Stimulated activated CD4-positive, alpha-beta T cell treated with anti-CD3 and anti-CD28 coated beads, Interleukin-15, amount 100 ng/mL, for 1 hour (primary cell): ENCODE measurements at places on chromosomes 2 and 18.

DNA sequence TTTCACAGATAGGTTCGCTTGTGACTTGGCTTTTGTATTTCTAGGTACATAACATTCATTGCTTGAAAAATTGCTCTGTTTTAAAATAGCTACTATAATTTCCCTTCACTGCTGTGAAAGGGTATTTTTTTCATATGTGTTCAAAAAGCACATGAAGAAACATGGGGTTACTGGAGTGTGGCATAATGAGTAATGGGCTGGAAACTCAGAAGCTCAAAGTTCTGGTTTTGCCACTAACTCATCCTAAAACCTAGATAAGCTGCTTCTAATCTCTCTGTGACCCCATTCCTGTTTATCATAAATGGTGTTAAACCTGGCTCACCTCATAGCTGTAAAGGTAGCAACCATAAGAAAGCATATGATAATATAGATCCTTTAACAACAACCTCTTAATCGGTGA is 319.3 kb downstream of the PTPRM start:
- no peak for DNase-seq

DNA sequence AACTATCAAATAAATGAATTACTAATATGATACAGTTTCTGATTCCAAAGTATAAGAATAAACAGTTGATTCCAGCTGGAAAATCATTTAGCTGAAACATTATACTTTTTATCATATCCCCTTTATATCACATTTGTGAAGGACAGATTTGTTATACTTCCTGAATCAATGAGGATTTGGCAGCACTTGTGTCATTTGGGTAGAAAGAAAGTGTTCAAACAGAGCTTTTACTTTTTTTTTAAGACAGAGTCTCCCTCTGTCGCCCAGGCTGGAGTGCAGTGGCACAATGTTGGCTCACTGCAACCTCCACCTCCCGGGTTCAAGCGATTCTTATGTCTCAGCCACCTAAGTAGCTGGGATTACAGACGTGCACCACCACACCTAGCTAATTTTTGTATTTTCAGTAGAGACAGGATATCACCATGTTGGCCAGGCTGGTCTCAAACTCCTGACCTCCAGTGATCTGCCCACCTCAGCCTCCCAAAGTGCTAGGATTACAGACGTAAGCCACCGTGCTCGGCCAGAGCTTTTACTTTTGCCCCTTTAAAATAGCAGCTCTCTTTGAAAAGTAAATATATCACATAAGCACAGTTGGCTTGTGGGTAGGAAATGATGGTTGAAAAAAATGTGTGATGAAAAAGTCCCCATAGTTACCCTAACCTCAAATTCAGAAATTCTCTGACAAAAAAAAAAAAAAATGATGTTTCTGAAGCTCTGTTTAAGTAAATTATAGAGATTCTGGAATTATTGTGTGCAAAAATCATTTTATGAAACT is 95.2 kb downstream of the DTNA start:
- DNase-seq: no peak

DNA sequence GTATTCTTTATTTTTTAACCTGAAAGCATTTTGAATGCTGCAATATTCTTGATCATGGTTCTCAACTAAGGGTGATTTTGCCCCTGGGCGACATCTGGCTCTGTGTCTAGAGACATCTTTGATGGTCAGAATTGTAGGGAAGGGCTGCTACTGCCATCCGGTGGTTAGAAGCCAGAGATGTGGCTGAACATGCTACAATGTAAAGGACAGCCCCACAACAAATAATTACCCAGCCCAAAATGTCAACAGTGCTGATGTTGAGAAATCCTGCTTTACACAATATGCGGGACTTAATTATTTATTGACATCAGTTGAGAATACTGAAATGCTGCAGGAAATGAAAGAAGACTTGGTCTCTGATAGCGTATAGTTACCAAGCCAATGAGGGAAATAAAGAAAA is 37.5 kb upstream of the SERPINB2 start:
- no peak for DNase-seq

DNA sequence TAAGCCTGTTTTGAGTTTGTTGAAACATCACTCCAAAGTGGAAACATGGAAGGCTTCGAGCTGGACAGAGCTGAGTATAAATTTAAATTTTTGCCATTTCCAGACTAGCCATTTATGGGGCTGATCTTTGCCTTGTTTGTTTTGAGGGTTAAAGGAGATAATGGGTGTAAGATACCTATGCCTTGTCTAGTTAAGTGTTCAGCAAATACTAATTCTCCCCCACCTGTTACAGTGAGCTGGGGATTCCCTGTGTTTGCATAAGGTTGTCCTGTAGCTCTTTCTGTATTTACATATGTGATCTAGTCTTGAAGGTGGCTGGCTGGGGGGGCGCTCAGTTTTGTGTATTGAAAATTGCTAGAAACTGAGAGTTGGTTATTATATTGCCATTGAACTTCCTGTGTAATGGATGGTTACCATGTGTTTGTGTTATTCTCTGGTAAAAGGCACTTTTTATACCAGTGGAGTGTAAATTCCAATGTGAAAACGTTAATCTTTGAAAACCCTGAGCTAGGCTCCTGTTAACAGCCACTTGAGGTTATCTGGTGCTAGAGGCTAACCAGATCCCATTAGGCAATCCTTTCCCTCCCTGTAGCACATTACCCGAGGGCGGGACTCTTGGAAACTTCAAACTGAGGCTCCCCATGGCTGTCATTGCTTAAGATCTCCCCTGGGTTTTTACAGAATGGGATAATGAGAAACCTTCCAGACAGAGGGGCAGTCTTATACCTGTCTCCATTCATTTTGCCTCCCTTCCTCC is 26.7 kb downstream of the TANC1 start:
- no peak for DNase-seq

GRCh38 chr2:62184512-62185230 is 11.2 kb upstream of the B3GNT2 start:
- no peak for DNase-seq

GRCh38 chr2:231557571-231558217 is 27.4 kb upstream of the NMUR1 start:
- peak; percentile 20 for DNase-seq

DNA sequence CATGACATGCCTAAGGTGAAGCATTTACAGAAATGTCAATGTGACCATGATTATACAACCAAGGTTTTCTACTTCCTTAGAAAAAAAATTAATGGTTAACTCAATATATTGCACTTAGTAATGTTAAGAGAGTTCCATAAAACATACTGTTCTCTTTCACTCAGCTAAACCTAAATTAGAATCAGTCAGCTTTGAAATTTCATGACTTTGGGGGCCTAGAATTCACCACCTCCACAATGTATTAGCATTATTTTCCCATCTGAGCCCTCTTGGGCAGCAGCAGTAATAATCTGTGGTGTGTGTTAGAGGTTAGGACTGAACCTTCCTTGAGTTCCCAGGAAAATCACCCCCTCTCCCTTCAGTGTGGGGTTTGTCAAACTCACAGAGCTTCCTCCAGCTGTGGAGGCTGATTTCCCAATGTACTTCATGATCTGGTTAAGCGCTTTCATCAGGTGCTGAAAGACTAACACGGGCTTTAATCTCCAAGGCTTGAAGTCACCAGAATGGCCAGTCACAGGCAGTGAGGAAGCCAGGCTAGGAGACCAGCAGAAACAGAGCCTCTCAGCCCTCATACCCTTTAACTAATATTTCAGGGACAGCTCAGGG is 7.1 kb upstream of the UPP2 start:
- DNase-seq: no peak
